Posterior cingulate gyrus (tissue), 11 donors: ENCODE measurements at places on chromosomes 3 and 15.

DNA sequence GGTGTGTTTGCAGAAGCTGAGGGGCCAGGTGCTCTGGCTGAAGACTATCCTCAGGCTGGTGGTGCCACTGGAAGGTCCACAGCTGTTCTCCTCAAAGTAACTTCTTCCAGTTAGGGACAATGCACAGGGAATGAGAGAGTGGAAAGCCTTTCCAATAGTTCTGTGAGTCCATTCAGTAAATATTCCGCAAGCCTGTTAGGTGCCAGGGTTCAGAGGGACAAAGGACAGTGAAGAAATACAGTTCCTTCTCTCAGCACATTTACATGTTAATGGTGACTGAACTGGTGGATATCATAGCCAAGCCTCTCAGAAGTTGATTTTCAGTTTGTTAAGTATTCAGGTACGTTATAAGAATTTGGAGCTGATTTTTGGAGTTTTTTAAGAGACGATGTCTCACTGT is 122.5 kb downstream of the C3orf70 start:
- no peak for DNase-seq

DNA sequence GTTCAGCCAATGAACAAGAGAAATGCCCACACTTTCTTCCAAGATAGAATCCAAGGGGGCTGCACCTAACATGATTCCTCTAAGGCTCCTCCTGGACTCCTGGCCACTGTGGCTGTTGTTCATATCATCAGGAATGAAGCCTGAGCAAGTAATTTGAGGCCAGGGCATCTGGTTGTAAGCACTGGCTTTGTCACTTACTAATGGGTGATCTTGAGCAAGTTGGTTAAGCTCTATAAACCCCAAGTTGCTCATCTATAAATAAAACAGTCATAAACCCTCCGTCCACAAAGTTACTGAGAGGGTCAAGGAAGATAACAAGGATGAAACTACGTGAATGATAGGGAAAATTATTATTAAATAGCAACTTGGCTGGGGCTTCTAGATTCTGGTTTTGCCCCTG is 58.3 kb downstream of the CDC25A start:
- DNase-seq: no peak

- DNase-seq: no peak
Measured at GRCh38 chr3:153150991-153151390, 11.0 kb upstream of the RAP2B start.

DNA sequence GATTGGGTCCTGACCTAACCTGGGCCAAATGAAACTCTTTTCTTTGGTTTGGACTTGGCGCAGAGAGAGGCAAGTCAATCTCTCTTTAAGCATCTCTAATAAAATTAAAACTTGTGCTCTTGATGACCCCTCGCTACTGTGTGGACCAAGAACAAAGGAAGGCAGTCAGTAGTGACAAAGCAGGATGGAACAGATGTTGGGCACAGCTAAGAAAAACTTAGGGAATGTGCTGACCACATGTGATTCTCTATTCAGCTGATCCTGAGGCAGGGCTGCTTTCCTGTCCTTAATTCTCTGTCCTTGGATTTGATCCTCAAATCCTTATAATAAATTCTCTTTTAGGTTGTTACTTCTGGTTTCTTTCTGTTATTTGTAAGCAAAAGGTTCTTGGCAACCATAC is 259.9 kb downstream of the ZIC1 start:
- no peak for DNase-seq

DNA sequence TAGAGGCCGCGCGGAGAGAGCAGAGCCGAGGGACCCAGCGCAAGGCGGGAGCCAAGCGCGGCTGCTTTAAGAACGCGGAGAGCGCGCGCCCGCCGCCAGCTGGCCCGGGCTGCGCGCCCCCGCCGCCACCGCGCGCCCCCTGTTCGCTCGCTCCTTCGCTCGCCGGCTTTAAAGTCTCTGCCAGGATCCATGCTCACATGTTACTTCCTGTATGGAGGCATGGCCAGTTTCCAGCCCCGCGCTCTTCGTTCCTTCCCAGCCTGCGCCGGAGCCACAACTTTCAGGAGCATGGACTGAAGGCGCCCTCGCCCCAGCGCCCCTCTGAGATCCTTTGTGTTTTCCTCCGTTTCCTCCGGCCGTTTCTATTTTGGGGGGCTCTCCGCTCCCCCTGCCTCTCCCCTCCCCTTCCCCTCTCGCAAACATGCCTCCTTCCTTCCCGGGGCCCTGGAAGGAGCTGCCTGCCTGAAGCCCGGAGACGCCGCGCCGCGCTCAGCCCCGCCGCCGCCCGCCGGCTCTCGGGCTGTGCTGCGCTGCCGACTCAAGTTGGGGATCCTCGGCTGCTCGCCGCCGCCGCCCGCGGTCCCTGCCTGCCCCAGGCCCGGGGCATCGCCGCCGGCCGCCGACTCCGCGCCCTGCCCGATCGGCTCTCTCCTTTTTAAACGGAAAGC is at the start of gene PTPRG:
PTPRG (plus strand) TSS at position 198 of the 668 bp plus-strand sequence. CDS start 717 bp downstream, outside the sequence.
- DNase-seq: peak; percentile 75

DNA sequence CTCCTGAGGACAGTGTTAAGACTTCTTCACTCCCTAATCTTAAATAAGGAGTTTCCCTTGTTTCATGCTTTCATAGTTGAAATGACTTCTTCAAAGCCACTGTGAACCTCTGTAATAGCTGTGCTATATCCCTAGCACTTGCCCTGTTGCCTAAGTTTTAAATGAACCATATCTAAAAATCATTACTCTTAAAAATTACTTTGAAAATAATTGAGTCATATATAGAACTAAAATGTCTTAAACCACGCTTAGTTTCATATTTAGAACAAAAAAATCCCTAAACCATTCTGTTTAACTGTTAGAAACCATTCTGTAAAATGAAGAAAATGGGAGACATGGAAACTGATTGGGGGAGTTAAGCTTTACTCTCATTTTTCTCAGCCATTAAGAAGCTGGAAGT is 29.8 kb downstream of the DNAJC19 start:
- DNase-seq: no peak

- DNase-seq: no peak
Measured at GRCh38 chr3:123626881-123627280, 42.0 kb upstream of the HACD2 start.

DNA sequence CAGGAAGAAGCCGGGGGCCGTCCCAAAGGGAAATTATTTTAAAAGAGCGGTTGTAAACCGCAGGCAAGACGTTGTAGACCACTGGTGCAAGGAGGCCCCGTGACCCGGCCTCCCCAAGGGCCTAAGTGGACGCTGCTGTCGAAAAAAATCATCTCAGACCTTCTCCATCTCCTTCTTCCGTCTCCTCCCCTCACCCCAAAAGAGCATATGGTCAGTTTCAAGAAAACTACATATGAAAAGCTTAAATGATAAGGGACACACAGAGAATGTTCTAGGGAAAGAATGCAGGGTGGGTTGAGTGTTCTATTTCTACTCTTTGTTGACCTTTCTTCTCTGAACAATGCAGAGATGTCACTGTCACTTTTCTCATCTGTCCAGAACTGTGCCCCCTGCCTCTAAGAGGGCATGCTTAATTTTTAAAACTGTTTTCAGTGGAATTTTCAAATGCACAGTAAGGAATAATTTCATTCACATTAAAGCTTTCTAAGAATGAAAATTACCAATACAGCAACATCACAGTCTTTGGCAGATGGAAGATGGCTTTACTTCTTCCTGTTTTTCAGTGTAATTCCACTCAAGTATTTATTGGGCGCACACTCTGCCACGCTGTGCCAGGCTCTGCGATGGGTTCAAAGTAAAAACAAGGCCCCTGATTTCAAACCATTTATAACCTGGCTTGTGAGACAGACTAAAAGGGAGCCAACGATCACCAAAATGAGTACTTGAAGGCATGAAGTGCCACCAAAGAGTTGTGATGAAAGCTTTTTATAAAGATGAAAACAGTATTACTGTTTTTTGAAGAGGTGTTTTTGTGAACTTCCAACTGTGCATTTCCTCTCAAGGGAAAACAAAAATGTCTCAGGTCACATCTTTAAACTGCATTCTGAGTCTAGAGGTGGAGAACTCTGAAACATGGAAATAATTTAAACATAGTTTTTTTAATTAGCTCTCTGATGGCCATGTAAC is 891 bp upstream of the TOP2B start:
- DNase-seq: no peak

GRCh38 chr3:146019508-146019907 is 141.5 kb downstream of the PLOD2 start:
- no peak for DNase-seq

GRCh38 chr15:27585041-27585640 is 514.0 kb downstream of the OCA2 start:
- DNase-seq: no peak

DNA sequence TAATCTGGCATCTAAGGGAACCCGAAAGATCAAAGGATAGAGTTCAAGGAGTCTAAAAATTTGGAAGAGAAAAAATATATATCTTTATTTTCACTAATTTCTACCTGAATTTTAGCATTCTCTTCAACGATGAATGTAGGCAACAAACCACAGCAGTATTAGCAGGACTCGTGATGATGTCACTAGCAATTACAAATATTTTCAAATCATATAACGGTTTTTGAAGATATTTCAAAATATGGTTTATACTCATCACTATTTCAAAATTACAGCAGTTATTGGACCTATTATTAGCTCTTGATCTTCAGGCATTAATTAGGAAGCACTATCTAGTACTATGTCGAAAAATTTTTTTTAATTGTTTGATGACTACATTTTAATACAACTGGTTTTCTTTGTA is 27.0 kb upstream of the ANKDD1A start:
- no peak for DNase-seq

- no peak for DNase-seq
Measured at GRCh38 chr3:177135841-177136492, 61.3 kb downstream of the TBL1XR1 start.

- no peak for DNase-seq
Measured at GRCh38 chr15:79901958-79902357, 5.1 kb upstream of the MTHFS start.

DNA sequence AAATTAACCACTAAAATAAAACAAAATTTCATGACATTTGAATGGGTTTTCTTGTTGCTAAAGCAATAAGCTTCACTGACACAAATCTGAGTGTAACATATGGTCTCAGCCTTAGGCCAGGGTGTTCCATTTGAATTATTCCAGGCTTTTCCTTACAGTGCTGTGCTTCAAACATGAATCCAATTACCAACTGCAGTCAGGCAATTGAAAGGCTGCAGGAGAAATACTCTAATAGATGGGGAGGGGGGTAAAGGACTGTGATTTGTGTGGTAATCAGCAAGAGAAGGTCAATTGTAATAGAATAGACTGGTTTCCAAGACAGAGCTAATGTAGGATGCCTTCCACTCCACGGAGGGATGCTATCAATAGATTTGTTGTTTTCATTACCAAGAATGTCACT is 466.7 kb downstream of the C3orf38 start:
- no peak for DNase-seq

DNA sequence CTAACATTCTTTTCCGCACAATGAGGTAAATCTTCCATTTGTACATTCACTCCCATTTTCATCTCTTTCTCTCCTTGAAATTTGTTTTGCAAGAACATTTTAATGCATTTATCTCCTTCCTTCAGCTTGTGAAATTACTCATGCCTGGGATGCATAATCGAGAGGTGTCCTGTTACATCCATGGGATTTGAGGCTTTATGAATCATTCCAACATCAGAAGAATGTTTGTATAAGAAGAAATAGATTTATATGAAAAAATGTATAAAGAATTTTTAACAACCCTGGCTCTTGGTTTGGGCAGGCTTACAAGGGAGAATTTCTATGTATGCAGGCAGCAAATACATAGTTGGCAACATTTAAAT is 93.2 kb upstream of the MBNL1 start:
- no peak for DNase-seq

GRCh38 chr3:115081444-115081843 is 65.6 kb downstream of the ZBTB20 start:
- no peak for DNase-seq

DNA sequence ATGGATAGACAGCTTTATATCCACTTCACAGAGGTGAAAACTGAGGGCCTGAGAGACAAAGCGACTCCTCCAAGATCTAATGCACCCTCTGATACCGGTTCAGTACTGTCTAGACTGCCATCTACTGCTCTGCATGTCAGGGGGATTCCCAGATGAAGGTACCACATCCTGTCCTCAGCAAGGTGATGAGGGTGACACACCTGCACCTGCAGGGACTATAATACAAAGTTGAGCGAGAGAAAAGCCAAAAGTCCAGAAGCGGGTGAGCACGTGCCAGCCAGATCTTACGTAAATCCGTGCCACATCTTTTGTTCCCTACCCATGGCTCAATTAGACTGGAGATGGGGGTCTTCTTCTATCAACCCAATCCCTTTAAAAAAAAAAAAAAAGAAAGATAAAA is 32.4 kb upstream of the HES1 start:
- no peak for DNase-seq

- no peak for DNase-seq
Measured at GRCh38 chr3:102302020-102302419, 132.8 kb upstream of the ZPLD1 start.

- no peak for DNase-seq
Measured at GRCh38 chr15:75947092-75947491, 43.4 kb downstream of the FBXO22 start.

GRCh38 chr3:157306502-157306901 is 130.1 kb upstream of the PTX3 start:
- DNase-seq: no peak

GRCh38 chr3:122948408-122948807 is 79.2 kb downstream of the SEMA5B start:
- no peak for DNase-seq

- no peak for DNase-seq
Measured at GRCh38 chr3:100730524-100730923, 21.2 kb downstream of the TFG start.

GRCh38 chr15:47397655-47398054 is 319.6 kb upstream of the SEMA6D start:
- DNase-seq: no peak

DNA sequence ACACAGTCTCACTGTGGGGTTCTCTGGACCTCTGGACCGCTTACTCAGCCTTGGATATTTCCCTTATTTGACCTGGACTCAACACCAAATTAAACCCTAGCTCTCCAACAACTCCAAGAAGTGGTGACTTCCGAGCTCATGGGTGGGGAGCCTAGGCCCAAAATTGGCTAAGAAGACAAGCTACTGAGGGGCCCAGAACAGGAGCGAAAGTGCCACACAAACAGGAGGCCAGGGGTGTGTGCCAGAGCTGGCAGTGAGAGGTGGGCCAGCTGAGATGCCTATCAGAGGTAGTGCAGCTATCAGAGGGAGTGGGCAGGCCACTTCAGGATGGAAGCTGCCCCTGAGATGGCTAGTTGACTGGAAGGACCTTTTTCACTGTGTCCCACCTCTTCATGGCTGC is 151.1 kb upstream of the PRR20G start:
- peak; percentile 8 for DNase-seq

DNA sequence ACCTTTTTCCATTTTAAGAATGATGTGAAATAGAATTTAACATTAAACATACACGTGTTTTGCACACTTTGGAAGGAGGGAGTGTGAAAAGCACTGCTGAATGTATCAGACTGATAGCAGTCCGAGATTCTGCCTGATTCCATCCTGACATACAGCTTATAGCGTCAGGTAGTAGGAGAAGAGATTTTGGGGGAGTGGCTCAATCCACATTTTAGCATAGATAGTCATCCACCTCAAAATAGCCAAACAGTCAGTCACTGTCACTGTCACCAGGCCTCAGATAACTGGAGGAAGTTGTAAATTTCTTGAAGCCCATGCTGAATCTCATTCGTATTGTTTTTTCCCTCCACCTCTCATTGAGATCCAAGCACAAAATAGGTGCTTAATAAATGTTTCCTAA is 35.4 kb upstream of the ARHGEF26 start:
- no peak for DNase-seq
